ENCODE measurements at places on chromosomes 2 and 18.

DNA sequence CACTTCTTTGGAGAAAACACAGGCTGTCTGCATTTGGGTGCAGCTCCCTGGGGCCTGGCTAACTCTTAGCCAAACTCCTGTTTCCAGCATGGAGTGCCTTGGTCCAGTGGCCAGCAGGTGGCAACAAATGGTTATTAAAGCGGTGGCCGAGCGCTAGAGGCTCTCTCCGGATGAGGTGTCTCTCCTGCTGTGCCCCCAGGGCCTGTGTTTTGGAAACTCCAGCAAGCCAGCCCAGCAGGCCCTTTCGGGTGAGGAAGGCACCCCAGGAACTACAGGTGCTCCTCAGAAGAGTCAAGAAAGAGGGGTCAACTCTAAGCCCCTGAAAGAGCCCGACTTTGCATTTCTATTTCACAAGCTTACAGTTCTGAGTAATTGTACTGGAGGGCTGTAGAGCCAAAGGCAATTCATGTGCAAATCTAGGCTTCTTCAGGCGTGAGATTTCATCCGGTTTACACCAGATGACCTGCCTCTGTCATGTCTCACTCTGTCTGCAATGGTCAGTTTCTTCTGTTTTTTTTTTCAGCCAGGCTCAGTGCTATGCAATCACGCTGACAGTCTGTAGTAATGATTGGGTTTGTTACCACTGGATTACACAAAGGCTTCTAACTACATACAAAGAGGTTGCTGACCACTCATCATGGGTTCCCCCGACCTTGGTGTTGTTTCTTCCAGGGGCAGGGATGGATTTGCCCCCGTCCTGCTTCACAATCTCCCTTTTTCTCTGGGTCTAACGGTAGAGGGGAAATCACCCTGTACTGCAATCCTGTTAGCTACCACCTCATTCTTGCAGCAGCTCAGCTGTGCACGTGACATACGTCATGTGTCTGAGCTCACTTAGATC lies 7.6 kb upstream of the CHRNA1 start:
- peak; percentile 78 for DNase-seq

GRCh38 chr2:67566285-67566684 lies 169.2 kb downstream of the ETAA1 start:
- no peak for DNase-seq

GRCh38 chr2:64704996-64705395 lies 51.3 kb upstream of the SERTAD2 start:
- no peak for DNase-seq

GRCh38 chr2:233440714-233441113 lies 86.4 kb downstream of the DGKD start:
- DNase-seq = no peak

GRCh38 chr2:15385184-15385583 lies 175.9 kb downstream of the NBAS start:
- no peak for DNase-seq

DNA sequence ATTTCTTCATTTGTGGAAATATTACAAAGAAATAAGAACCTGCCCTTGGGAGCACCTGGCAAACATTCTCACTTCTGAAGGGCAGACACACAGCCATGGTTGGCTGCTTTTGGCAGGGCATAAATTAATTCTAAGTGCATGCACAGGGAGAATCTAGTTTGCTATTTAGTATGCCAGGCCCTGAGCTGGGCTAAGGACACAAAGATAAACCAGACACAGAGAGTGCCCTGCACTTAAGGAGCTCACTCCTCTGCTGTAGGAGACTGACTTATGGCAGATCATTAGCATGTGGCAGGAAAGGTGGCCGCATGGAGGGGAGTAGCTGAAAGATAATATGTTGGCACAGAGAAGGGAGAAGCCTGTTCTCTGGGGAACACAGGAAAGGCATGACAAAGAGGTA lies 367.0 kb downstream of the LPIN1 start:
- no peak for DNase-seq

DNA sequence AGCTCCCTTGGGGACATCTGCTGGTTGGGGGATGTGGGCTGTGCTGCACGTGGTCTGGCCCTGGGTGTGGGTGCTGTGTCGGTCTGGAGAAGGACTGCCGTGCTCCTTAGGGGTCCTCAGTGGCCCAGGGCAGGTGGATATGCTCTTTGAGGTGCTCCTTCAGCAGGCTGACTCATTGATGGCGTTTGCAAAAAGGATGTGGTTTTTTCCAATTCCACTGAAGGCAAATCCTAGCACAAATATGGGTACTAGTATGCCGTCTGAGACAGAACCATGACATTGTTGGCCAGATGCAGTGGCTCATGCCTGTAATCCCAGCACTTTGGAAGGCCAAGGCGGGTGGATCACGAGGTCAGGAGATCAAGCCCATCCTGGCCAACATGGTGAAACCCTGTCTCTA lies 3.3 kb downstream of the PPP1R7 start:
- no peak for DNase-seq

DNA sequence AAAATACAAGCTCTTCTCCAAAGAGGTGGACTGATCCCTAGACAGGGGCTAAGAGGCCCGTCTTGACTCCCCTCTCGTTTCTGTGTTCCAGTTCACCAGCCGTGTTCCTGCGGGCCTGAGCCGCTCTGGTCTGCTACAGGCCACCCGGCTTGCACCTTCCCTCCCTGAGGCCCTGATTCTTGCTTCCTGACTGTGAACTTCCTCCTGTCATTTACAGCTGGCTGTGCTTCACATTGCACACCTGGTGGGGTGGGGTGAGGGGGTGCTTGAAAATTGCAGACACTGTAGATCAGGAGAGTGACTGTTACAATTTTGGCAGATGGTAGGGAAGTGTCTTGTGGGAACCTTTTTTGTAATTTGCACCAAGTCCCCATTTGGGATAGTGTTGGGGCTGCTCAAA lies 64.4 kb downstream of the TSN start:
- DNase-seq = no peak

DNA sequence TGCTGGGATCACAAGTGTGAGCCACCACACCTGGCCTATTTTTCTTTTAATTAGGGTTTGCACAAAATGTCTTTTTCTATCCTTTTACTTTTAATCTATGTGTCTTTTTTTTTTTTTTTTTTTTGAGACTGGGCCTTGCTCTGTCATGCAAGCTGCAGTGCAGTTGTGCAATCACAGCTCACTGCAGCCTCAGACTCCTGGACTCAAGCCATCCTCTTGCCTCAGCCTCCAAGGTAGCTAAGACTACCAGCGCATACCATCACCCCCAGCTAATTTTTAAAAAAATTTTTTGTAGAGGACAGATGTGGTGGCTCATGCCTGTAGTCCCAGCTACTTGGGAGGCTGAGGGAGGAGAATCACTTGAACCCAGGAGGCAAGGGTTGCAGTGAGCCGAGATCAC lies 27.1 kb downstream of the ADCY3 start:
- no peak for DNase-seq

DNA sequence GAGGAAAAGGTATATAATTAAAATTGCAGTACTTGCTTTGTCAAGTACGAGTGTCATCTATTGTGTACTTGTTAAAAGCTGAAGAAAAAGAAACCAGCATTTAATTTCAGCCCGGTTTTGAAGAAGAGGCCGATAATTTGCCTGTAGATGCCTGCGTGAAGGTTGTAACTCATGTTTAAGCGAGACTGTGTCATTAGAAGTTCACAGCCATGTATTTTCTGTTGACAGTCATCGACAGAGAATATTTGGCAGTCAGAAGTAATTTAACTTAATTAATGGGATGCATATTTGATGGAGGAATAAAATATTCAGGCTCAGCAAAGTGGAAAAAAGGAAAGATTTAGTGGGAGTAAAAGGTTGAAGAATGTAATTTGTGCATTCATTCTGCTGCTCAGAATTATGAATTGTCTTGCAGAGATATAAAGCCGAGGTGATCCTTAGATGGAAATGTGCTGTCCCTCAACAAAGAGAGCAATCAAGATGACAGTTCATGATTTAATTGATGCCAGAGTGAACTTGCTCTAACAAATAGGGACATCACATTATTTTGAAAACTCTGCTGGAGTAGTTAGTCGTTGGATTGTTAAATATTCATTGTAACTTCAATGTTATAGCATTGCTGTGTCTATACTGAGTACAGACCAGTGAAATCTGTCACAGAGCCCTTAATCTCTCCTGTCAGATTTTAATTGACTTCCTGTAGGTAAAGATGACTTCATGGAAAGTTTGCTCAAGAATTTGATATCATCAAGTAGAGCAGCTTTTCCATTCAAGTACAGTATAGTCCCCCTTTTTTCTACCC lies 53.9 kb downstream of the ZNF407 start:
- no peak for DNase-seq

DNA sequence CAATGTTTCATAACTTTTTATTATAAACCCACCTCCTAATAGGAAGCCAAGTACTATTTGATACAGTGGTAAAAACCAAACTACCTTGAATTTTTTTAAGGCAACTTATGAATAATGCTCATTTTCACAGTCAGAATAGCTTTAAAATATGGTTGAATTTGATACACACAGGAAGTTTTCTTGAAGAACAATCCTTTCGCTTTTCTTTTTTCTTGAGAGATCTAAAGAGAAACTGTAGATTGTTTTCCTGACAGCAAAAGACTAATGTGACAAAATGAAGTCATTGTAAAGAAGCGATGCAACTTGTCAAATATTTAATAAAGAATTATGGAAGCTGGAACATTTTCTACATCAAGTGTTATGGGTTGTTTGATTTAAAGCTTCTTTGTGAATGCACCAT lies 227.7 kb downstream of the ALPK2 start:
- no peak for DNase-seq

DNA sequence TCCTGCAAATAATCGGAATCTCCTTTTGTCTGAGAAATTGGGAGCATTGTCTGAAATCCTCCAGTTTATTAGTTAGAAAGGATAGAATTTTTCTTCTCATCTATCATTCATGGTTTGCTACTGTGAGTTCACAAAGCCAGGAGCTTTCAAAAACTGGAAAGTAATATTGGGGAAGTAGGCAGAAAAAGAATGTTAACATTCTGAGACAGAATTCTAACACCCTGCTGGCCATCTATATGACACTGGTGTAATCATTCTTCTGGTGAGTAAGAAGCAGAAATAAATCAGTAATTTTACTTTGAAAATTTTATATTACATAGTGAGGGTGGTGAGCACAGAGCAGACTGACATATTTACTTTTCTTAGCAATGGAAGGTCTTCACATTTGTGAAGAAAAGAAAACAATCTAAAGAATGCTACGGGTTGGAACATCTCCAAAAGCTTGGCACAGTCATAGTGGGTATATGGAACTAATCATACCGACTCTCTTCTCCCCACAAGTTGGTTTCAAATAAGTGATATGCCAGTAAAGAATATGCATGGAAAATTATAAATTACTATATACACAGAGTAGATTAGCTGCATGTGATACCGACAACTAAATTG lies 344.9 kb downstream of the LPIN1 start:
- DNase-seq = no peak

DNA sequence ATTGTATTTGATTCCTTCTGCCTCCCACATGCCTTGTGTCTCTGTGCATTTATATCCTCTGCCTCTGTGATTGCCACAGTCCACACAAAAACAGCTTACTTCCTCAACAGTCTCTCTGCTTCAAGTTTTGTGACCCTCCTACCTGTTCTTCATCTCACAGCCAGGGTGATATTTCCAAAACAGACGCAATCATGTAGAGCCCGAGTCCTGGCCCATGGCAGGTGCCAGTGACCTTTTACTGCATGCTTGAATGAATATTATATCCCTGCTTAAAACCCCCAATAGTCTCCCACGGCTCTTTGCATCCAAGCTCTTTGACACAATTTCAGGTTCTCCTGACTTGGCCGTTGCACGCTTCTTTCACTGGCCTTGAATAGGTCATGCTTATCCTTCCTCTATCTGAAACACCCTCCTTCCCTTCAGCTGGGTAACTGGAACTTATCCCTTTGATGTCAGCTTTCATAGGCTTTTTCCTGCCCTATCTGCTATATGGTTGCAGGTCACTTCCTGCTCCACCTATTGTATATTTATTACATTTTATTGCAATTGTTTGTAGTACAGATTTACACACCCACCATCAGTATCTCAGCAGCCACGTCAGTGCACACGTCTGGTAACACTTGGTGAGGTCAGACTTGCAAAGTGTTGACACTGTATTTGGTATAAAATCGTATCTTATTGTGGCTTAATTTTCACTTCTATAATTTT lies 29.7 kb upstream of the IL1B start:
- DNase-seq = no peak

GRCh38 chr2:1702186-1702565 lies 42.1 kb downstream of the PXDN start:
- no peak for DNase-seq

- DNase-seq = no peak
Observed at GRCh38 chr2:41321351-41321750, 726.5 kb upstream of the PKDCC start.

- DNase-seq = no peak
Observed at GRCh38 chr2:161243312-161243711, 64.9 kb upstream of the PSMD14 start.

DNA sequence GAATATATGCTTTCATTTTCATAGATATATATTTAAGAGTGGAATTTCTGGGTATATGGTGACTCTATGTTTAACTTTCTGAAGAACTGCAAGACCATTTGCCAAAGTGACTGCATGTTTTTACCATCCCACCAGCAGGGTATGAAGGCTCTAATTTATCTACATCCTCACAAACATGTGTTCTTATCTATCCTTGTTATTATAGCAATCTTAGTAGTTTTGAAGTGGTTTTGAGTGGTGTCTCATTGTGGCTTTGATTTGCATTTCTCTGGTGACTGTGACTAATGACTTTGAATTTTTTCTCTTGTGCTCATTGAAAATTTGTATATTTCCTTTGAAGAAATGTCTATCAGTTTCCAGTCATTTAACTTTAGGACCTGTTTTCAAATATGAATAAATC lies 310.2 kb upstream of the NRP2 start:
- no peak for DNase-seq

- no peak for DNase-seq
Observed at GRCh38 chr2:49619804-49620203, 465.5 kb upstream of the FSHR start.

DNA sequence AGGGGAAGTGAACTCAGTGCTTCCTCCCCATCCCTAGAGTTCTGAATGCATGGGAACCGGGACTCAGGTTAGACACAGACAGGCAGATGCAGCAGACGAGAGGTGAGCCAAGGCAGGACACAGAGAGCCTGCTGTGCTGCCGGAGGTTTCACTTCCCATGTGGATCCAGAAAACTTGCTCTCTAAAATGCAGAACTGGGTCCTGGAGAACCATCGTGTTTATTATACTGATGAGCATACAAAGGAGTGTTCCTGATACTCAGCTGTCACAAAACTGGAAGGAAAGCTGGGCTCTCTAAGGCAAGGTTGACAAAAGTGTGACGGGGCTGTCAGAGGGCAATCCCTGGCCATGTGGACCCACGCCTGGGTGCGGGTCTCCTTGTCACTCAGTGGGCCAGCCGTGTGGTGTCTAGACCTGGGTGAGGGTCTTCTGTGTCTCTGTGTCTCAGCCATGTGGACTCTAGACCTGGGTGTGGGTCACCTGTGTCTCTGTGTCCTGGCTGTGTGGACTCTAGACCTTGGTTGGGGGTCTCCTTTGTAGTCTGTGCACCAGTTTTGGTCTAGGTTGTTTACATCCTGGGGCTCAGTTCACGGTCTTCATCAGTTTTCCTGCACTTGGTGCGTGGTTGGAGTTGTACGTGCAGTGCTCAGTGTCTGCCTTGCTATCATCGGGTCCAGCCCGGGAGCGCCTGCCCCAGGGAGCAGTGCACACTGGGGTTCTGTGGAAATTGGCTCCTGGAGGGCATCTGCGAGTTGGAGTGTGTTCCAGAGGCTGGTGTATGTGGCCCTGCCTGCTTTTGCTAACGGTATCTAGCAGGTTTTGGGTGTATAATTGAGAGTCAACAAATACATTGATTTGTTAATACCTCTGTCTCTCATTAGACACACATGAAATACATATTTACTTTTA lies 141.1 kb downstream of the ATP9B start:
- DNase-seq = no peak

- DNase-seq = no peak
Observed at GRCh38 chr2:43085505-43085904, 140.9 kb downstream of the ZFP36L2 start.
